A549 treated with GW870086 at 1 μM for 4 hours (cell line): ENCODE measurements at places on chromosomes 12 and 14. TPM values are rescaled to one million over a fixed set of nuclear protein-coding genes. Genes with fewer than 3 reads are reported as not detected.

Gene OAS2
- 0.13 to 0.63 TPM (median 0.18 TPM) in 5 replicates for total RNA-seq

Gene CHGA
- 1.3 to 1.8 TPM (median 1.7 TPM) in 5 replicates for total RNA-seq

Gene TTC6
- total RNA-seq = 0.18 to 0.75 TPM (median 0.50 TPM) in 4 of 5 replicates, not detected in the other

Gene NELL2
- 0.06 to 0.21 TPM (median 0.08 TPM) in 3 of 5 replicates, not detected in the others for total RNA-seq

Gene ZC3H10
- 2.4 to 3.6 TPM (median 2.6 TPM) in 5 replicates for total RNA-seq

Gene SLC6A12
- total RNA-seq = 0.72 to 1.4 TPM (median 1.1 TPM) in 5 replicates

Gene BHLHE41
- total RNA-seq = 0.42 to 0.86 TPM (median 0.71 TPM) in 5 replicates

Gene POLE
- 42.9 to 46.7 TPM (median 44.0 TPM) in 5 replicates for total RNA-seq

Gene RNU4-1
- not detected in 5 replicates for total RNA-seq

Gene FLVCR2
- total RNA-seq = 5.4 to 6.8 TPM (median 6.4 TPM) in 5 replicates

Gene STXBP6
- 2.1 to 2.7 TPM (median 2.5 TPM) in 5 replicates for total RNA-seq

Gene HOXC12
- not detected in 5 replicates for total RNA-seq

Gene ANKRD9
- total RNA-seq = 5.2 to 11.0 TPM (median 9.9 TPM) in 5 replicates

Gene RPL10L
- not detected in 5 replicates for total RNA-seq
